ENCODE measurements at places on chromosomes 16 and 17. TPM values are rescaled to one million over a fixed set of nuclear protein-coding genes. Genes with fewer than 3 reads are reported as not detected.

Gene SEBOX
- total RNA-seq = not detected

Gene IL34
- 0.64 TPM for total RNA-seq

Gene GAST
- not detected for total RNA-seq

Gene ARL5C
- not detected for total RNA-seq

Gene ARSG
- 9.5 TPM for total RNA-seq

Gene SLC35G6
- not detected for total RNA-seq

Gene CTF1
- total RNA-seq = 2.6 TPM

Gene SDR42E2
- not detected for total RNA-seq

Gene SRCIN1
- total RNA-seq = 8.8 TPM

Gene PABPN1L
- not detected for total RNA-seq

Gene STX1B
- total RNA-seq = 2.6 TPM

Data from breast epithelium (tissue), 4 donors.